ENCODE measurements at places on chromosomes 5 and 9.

DNA sequence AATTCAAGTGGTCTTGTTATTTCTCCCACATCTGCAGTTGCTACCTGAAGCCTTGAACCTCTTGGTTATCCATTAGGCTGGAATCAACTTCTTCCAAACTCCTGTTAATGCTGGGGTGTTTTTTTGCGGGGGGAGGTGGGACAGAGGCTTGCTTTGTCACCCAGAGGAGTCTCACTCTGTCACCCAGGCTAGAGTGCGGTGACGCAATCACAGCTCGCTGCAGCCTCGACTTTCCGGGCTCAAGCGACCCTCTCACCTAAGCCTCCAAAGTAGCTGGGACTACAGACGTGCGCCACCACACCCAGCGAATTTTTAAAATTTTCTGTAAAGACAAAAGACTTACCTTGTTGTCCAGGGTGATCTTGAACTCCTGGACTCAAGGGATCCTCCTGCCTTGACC lies 4.4 kb downstream of the SCGB3A1 start:
- no peak for DNase-seq

GRCh38 chr9:36637491-36638270 lies 65.0 kb downstream of the MELK start:
- DNase-seq, result no peak

- DNase-seq, result no peak
These were observed 72.5 kb upstream of the SMIM23 start for GRCh38 chr5:171713152-171713551.

DNA sequence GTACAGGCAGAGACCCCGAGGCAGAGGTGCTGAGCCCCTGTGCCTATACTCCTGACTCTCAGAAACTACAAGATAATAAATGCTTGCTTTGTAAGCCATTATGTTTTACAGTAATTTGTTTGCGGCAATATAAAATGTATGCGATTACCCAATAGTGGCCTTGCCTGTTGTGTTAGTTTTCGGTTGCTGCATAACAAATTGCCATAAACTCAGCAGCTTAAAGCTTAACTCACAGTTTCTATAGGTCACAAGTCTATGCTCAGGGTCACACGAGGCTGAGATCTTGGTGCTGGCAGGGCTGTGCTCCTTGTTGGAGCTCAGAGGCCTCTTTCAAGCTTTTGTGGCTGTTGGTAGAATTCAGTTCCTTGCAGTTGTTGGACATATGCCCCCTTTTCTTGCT lies 114.8 kb downstream of the COL23A1 start:
- DNase-seq, result no peak

DNA sequence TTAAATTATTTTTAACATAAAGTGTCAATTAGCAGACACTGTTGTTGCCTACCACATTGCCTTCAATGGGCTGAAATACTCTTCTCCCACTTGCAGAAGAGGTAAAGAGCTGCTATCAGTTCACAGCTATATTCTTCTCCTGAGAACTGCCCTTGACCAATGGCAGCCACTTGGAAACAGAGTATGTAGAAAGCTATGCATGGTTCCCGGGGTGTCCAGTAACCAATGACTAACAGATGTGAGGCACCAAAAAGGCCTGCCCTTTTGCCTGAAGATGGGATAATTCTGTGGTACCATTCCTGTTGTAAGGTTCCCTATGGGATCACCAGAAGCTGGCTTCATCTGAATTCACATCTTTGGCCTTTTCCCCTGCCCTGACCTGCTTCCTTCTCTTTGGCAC lies 181.4 kb upstream of the MAP3K1 start:
- DNase-seq, result no peak

DNA sequence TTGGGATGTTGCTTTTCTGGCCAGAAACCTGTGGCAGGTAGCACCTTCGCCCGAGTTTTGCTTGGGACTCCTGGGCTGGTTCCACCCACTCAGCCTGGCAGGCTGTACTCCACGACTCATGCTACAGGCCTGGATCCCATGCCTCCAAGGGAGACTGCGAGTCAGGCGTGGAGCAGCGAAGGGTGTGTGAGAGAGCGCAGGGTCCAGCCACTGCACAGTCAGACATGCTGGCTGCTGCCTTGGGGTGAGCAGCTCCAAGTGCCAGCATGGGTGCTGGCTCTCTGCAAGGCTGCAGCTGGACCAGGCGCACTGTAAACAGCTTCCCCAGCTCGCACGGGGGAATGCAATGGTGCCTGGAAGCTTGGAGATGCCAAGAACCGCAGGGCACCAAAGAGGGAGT lies 249.6 kb upstream of the EDIL3 start:
- no peak for DNase-seq

- DNase-seq, result no peak
These were observed 53.9 kb downstream of the DPYSL3 start for GRCh38 chr5:147455822-147456450.

DNA sequence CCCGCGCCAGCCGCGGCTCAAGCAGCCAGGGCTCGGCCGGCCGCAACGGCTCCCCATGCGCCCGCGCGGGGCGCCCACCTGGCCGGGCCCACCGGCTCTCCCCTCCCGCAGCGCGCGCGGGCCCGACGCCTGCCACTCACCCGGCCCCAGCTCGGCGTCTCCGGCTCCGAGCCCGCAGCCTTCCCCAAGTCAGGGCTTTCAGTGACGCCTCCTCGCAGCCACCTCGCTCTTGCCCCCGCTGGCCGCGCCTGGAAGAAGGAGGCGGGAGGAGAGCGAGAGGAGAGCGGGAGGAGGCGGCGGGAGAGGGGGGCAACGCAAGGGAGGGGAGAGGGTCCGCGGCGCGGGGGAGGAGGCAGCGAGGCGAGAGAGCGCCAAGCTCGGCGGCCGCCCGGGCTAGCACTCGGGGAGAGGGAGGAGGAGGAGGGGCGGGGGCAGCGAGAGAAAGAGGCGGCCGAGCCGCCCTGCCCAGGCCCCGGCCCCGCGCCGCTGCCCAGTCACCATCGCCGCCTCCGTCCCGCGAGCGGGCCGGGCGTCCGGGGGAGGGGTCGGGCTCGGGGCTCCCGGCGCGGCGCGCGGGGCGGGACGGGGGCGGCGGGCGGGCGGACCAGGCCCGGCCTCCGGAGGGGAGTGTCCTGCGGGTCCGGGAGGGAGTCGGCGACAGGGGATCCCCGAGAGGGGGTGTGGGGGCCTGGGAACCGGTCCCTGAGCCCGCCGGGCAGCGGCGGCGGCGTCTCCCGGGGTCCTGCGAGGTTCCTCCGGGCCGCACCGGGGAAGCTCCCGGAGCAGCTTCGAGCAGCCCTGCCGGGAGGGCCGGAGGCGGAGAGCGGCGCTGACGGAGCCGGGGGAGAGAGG lies at the start of gene LHFPL2:
LHFPL2 (minus strand) TSS at position 414 of the 852 bp plus-strand sequence. CDS start 138,559 bp downstream, outside the sequence.
- DNase-seq, result peak; percentile 71

Data from RWPE1 (cell line).